ENCODE measurements at places on chromosomes 5 and 9. TPM values are rescaled to one million over a fixed set of nuclear protein-coding genes. Genes with fewer than 3 reads are reported as not detected.

Gene IL5
- not detected for total RNA-seq

- H3K27ac ChIP-seq: no peak overlapping the region
- H3K4me1 ChIP-seq: peaks cover 14% of the 10 kb centered on the region
- H3K36me3 ChIP-seq: no peaks in the 10 kb centered on the region
- no peak overlapping the region for H3K4me3 ChIP-seq
These were observed 33.9 kb upstream of the RAD23B start for GRCh38 chr9:107249131-107249533.

DNA sequence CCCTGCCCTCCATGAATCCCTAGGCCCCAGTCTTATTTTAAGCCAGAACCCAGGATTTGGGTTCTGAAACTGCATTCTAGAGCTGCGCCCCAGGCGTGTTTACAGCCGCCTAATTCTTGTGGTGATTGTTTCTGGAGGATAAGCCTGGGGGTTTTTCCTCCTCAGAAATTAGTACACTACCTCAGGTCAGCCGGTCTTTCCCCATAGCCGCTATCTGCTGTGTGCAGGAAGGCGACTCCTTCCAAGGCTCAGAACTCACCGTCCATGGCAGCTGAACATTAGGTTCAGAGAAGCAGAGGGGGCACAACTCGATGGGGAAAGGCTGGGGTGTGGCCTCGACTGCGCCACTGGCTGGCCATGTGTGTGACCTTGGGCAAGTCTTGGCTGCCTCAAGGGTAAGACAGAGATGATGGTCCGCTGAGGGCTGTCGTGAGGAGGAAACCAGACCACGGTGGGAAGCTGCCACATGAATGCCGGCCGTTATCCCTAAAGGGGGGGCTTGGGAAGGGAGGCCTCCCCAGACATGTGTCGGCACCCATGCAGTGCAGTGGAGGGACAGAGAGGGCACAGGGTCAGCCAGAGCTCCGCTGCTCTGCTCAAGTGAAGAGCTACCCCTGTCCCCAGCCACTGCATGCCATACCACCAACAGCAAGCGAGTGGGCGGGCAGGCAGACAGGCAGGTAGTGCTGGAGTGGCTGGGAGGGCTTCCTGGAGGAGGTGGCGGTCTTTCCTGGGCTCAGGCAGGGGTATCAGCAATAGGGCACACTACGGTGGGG, 28.9 kb downstream of the SHB start:
- H3K27ac ChIP-seq: peak overlapping the region; percentile 79
- H3K27me3 ChIP-seq: no peaks in the 10 kb centered on the region
- no peaks in the 10 kb centered on the region for H3K36me3 ChIP-seq
- peaks cover 94% of the 10 kb centered on the region for H3K4me1 ChIP-seq

DNA sequence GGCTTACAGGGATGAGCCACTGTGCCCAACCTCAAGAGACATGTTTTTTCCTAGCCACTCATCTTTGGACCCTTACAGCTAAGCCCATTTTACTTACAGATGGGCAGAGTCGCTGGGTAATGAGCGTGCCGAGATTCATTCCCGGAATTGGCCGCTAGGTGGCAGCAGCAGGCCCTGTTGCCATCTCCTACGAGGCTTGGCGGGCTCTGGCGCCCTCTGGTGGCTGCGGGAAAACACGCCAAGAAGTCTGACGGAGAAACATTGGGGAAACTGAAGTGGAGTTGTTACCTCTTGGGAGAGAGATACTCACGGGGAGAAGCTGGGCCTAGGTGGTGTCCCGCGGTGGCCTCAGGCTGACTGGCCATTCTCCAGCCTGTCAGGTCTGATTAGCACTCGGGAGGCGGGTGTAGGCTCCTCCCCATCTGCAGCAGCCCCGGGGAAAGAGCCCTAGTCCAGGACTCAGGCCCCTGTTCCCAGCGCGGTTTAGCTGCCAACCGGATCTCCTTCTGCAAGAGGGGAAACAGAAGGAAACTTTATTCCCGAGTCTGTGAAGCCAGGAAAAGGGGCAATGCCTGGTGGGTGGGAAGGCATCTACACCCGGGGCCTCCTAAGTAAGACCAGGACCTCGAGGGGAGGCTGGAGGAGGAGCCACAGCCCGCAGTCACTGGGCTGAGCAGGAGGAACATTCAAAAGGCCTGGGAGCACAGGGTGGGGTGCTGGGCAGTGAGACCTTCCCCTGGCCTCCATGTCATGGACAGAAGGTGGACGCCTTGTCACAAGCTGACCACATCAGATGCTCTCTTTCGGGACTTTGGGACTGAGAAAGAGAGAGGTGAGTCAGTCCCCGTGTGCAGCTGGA, 9.7 kb downstream of the PTGES2 start:
- H3K4me1 ChIP-seq: peaks cover 5% of the 10 kb centered on the region
- no peak overlapping the region for H3K27ac ChIP-seq
- H3K36me3 ChIP-seq: peaks cover 38% of the 10 kb centered on the region
- no peaks in the 10 kb centered on the region for H3K27me3 ChIP-seq
- no peak overlapping the region for H3K4me3 ChIP-seq

- no peaks in the 10 kb centered on the region for H3K36me3 ChIP-seq
- H3K4me1 ChIP-seq: no peaks in the 10 kb centered on the region
- H3K27me3 ChIP-seq: no peaks in the 10 kb centered on the region
- H3K4me3 ChIP-seq: no peak overlapping the region
- H3K27ac ChIP-seq: no peak overlapping the region
These were observed 66.1 kb downstream of the DNAH5 start for GRCh38 chr5:13878357-13878756.

Gene SPINK7
- not detected for total RNA-seq

Data from right atrium auricular region (tissue), 2 donors.